ENCODE measurements at places on chromosomes 4 and X.
A peak's percentile ranks its signal among the peaks of the same experiment; 100 is the strongest.

- no peak for DNase-seq
Observed at GRCh38 chr4:142563682-142564291, 282.3 kb downstream of the INPP4B start.

DNA sequence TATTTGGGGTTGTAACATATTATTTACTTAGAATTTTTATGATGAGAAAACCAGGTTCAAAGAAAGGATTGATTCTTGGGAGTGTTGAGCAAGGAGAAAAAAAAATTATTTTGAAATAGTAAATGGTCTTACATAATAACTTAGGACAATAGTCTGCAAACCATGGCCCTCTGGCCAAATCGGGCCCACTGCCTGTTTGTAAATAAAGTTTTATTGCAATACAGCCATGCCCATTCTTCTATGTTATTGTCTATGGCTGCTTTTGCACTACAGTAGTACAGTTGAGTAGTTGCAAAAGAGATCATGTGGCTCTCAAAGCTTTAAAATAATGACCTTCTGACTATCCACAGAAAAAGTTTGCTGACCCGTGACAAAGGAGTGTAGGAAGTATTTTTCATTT lies 63.2 kb upstream of the MCUB start:
- DNase-seq = no peak

GRCh38 chr4:83356899-83357661 lies 22.4 kb upstream of the HPSE start:
- no peak for DNase-seq

DNA sequence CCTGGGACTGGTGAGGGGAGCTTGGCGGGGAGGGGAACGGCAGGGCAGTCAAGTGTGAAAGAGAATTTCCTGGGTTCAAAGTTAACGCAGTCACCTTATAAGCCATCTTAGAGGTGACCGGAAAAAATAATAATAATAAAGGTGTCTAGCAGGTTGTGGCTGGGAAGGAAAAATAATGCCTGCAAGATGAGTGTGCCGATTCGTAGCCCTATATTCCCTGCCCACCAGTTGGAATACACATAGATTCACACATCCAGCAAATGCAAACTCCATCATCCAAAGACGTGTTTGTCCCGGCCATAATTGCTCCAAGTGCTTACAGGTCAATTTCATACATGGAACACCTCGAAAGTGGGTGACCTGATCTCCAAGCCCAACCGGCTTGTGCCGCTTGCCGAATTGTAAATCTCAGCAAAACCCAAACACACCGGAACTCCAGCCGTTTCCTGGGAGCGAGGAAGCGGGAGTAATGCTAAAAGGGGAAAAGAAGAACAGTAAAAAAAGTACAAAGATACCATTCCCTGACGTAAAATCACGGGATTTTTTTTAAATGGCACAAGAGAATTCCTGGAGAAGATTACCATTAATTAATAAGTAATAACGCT lies 1.3 kb upstream of the FAT1 start:
- no peak for DNase-seq

DNA sequence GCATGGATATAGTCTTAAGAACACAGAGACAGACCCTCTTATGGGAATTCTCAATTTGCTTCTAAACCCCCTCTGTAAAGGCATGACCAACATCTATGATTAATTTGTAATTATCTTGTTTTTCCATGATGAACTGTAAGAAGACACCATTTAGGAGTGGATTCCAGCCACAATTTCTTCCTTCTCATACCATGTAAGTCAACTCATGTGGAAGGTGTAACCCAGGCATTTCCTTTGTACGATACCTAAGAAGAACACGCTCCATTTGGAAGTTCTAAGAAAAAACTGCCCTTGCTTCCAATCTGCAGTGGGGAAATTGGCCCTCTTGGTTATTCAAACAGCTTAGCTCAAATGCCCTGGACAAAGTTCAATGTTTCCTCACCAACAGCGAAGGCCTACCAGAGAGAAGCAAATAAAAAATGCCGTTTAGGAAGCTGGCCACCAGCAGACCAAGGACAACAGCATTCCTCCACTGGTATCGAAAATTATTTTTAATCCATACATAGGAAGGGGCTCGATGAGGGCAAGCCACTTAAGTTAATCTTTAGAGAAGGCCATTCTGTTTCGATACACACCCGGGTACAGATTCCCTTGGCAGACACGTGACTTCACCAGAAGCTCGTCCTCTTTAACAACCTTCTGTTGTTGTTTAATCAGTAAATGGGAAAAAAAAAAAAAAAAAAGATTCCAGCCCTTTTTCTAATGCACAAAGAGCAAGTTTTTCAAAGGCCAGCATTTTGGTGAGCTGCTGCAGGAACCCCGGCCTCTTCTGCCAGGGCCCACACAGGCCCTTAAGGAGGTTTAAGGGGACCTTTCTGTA lies 2.6 kb downstream of the DHRSX start:
- no peak for DNase-seq

DNA sequence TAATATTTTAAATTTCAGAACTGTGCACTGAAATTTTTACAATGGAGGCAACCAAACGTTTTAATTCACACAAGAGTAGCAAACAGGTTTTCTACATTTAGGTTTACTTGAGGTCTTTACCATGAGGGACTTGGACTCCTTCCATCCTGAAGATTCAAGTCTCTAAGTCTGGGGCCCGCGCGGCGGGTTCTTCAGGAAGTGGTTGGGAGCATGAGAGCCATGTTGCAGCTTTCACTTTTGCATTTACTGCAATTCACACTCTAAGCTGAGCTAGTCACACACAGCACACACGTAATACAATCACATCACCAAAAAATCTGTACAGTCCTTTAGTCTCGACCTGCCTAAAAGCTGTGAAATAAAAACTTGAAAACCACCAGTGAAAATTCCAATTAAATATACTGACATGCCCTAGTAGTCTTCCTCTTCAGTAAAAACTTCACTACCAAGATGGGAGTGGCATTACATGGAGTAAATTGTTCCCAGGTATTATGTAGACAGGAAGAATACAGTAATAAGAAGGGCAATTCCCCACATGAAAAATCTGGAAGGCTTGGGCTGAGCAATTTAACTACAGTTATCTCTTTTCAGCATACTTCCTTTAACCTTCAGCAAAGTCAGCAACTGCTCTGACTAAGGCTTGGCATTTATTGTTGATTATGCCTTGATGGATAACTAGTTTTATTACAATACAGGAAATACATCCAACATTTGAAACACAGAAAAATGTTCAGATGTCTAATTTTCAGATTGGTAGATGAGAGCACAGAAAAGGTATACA lies 571.1 kb upstream of the DIPK2B start:
- peak; percentile 75 for DNase-seq

- no peak for DNase-seq
Observed at GRCh38 chrX:38103857-38104812, 97.8 kb downstream of the SYTL5 start.

DNA sequence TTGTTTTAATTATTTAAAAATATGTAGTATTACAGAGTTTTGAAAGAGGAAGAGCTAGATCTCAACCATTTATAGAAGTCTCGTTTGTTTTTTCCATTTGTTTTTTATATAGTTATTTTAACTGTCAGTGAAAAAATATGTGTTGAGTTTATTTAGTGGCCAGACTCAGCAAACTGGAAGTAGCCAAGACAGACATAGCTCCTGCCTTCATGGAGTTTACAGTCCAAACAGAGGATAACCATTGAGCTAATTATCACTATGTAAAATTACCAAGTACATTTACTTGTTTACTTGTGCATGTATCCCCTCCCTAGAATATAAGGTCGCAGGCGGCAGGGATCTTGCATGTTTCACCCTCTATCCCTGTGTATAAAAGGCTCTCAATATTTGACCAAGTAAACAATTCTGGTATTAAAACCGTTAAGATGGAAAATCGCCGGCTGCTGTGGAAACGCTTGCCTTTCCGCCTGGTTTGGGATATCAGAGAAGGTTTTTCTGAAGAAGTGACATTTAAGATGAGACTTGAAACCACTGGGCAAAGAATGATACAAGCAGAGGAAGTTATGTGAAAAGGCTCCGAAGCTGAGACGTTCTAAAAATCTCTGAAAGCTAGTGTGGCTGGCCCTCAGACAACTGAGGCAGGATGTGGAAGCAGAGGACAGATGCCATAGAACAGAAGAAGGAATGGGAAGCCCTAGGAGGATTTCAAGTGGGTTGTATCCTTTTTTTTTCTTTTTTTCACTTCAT lies 1.3 kb upstream of the CCNI start:
- no peak for DNase-seq

GRCh38 chr4:80694171-80694570 lies 336.3 kb upstream of the BMP3 start:
- no peak for DNase-seq

DNA sequence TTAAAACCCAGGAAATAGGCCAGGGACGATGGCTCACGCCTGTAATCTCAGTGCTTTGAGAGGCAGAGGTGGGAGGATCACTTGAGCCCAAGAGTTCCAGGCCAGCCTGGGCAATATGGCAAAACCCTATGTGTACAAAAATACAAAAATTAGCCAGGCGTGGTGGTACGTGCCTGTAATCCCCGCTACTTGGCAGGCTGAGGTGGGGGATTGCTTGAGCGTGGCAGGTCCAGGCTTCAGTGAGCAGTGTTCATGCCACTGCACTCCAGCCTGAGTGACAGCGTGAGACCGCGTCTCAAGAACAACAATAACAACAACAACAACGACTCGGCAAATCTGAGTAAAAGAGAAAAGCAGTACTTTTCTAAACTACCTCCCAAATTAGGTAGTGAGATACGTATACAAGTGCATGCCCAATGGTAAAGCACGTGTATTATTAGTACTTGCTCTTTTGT lies 13.0 kb upstream of the NDUFC1 start:
- no peak for DNase-seq

GRCh38 chrX:44072631-44073030 lies 99.4 kb upstream of the NDP start:
- DNase-seq = no peak

- DNase-seq = no peak
Observed at GRCh38 chr4:69642961-69643360, 3.5 kb upstream of the UGT2A2 start.

DNA sequence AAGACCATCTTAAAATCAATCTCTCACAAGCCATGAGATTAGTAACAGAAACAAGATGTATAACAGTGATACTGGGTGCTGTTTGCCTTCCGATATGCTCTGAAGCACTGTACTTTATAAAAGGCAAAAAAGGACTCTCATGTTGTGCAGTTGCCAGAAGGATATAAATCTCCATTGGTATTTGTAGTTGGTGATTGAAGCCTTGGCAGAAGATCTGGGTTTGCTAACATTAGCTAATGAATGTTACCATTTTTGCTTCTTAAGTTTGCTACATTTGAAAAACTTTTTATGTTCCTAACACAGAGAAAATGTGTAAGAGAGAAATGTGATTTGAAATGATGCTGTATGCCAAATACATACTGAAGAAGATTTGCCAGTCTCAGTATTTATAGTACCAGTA lies 44.4 kb downstream of the RAP1GDS1 start:
- no peak for DNase-seq

GRCh38 chr4:137735561-137736104 lies 203.3 kb upstream of the PCDH18 start:
- DNase-seq = no peak

DNA sequence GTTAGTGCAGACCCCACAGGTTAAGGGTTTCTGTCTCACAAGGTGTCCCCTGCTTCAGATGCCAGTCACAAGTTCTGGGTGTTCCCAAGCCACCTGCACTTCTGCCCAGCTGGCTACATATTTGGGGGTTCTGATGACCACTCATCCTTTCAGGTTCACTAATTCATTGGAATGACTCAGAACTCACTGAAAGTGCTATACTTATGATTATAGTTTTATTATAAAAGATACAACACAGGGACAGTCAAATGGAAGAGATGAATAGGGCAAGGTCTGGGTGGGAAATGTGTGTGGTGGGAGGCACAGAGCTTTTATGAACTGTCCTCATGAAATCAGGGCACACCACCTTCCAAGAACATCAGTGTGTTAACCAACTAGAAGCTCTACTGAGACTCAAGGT lies 97.7 kb upstream of the CASK start:
- DNase-seq = no peak

GRCh38 chr4:2806390-2807355 lies 13.8 kb downstream of the SH3BP2 start:
- DNase-seq = no peak

DNA sequence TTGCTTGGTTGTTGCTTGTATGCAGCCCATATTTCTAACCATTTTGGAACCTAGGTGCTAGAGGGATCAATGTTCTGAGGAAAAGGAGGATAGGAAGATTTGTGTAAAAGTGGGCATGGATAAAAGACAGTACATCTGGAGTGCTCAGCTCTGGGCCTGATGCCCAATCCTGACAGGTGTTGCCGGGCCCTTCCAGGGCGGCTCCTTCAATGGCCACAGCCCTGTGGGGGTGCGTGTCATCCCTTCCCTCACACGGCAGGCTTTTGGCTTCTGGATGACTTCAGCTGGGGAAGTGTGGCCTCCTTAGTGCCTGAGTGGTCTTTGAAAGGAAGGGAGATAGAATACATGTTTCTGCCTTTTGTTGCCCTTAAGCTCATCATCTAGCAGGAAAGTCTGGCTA lies 47.2 kb downstream of the NELFA start:
- no peak for DNase-seq

- DNase-seq = no peak
Observed at GRCh38 chr4:185379326-185380295, 16.1 kb downstream of the LRP2BP start.

- DNase-seq = no peak
Observed at GRCh38 chr4:10694151-10694827, 9.7 kb upstream of the CLNK start.

DNA sequence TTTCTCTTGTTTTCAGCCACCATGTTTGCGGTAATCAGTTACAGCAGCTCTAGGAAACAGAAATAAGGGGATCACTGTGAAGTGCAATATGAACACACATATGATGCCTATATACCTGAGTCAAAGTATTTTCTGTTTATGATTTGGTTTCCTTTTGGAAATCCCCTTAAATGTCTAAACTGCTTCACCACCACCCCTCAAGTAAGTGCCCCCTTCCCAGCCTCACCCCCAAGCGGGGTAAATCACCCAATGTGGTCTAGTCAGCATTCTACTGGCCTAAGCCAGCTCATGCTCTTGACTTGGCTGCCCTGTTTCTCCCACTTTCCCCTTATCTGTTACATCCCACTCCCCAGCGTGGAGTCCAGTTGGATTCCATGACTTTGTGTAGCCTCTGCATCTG lies 176.5 kb downstream of the QDPR start:
- DNase-seq = peak; percentile 3
